ENCODE measurements at places on chromosomes 11 and 22. TPM values are rescaled to one million over a fixed set of nuclear protein-coding genes. Genes with fewer than 3 reads are reported as not detected.

The CARD18 gene
- total RNA-seq = not detected

The KDM4E gene
- not detected for total RNA-seq

The OPCML gene
- not detected for total RNA-seq

The BIRC2 gene
- 48.9 TPM for total RNA-seq

The C22orf31 gene
- not detected for total RNA-seq

The SERPING1 gene
- total RNA-seq = not detected

The CCDC87 gene
- 0.17 TPM for total RNA-seq

The PAX6 gene
- not detected for total RNA-seq

The MAPK8IP2 gene
- total RNA-seq = 0.26 TPM

The GRIK4 gene
- total RNA-seq = not detected

The PARVG gene
- 0.11 TPM for total RNA-seq

The FAM76B gene
- 27.8 TPM for total RNA-seq

The ENTHD1 gene
- not detected for total RNA-seq

The TOMT gene
- not detected for total RNA-seq

The RIBC2 gene
- total RNA-seq = 0.11 TPM

The WNT11 gene
- total RNA-seq = 0.09 TPM

The TRIM48 gene
- not detected for total RNA-seq

The NRGN gene
- total RNA-seq = 0.11 TPM

The TEAD1 gene
- 29.1 TPM for total RNA-seq

The SLC22A8 gene
- total RNA-seq = not detected

The IRAG1 gene
- total RNA-seq = 0.69 TPM

The BDNF gene
- total RNA-seq = 0.33 TPM

The KRTAP5-8 gene
- total RNA-seq = not detected

The OR52E6 gene
- total RNA-seq = not detected

The PPP6R2 gene
- total RNA-seq = 50.2 TPM

The NLRP6 gene
- total RNA-seq = not detected

The SCGB2A2 gene
- not detected for total RNA-seq

The TMA7B gene
- not detected for total RNA-seq

The DERL3 gene
- 0.33 TPM for total RNA-seq

The CDON gene
- total RNA-seq = 1.8 TPM

The RFPL3 gene
- not detected for total RNA-seq

The CDC45 gene
- total RNA-seq = 3.1 TPM

The C11orf58 gene
- 228 TPM for total RNA-seq

The ARHGAP42 gene
- total RNA-seq = 7.0 TPM

The CRYBA4 gene
- not detected for total RNA-seq

The PATE2 gene
- 0.22 TPM for total RNA-seq

The OR8G1 gene
- not detected for total RNA-seq

The MS4A15 gene
- not detected for total RNA-seq

The DCHS1 gene
- total RNA-seq = 45.6 TPM

The SLC22A6 gene
- not detected for total RNA-seq

The CATSPERZ gene
- total RNA-seq = 0.11 TPM

The PRG3 gene
- total RNA-seq = not detected

The IGSF22 gene
- 0.33 TPM for total RNA-seq

The MRGPRX4 gene
- 0.87 TPM for total RNA-seq

The TMEM191C gene
- total RNA-seq = 0.17 TPM

The SCO2 gene
- 2.0 TPM for total RNA-seq

The TUB gene
- 0.11 TPM for total RNA-seq

The POU2AF2 gene
- total RNA-seq = not detected

Measured in dermis lymphatic vessel endothelial cell (primary cell).